ENCODE measurements at places on chromosomes 1 and 21.

- no peak for DNase-seq
Observed at GRCh38 chr1:89989799-89990198, 5.1 kb upstream of the ZNF326 start.

- no peak for DNase-seq
Observed at GRCh38 chr1:147800804-147801203, 40.4 kb upstream of the GJA5 start.

- no peak for DNase-seq
Observed at GRCh38 chr1:234634387-234634786, 24.4 kb upstream of the IRF2BP2 start.

DNA sequence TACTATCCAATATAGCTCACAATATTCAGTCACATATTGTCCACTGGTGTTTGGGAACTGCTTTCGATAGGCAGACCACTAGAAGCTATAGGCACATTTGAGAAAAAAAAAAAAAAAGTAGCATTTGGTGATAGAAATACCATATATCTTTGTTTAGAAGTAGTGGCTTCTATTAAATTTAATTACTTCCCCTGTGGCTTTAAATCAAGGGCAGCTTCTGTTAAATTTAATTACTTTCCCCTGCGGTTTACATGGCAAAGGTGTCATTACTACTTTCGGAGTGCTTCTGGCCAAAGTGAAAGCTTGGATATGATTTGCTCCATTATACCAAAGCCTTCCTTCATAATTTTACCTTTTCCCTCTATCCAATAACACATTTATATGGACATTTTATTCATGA lies 229.9 kb downstream of the TTLL7 start:
- DNase-seq: no peak

DNA sequence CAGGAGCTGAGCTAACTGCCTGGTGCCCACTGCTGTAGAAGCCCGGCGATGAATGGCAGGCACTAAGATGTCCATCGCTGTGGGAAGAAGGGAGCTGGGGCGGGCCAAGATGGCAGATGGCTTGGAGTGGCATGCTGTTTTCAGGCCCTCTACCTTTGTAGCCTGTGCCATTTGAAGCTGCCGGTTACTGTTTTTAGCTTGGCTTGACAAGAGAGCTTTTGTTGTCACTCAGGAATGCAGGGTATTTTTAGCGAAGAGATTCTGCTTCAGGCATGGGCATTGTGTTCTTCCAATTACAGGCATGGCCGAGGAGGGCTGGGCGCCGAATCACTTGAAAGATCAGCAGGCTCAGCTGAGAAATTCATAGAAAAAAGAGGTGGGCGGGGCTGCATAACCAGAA lies 348.7 kb downstream of the RPS6KC1 start:
- no peak for DNase-seq

DNA sequence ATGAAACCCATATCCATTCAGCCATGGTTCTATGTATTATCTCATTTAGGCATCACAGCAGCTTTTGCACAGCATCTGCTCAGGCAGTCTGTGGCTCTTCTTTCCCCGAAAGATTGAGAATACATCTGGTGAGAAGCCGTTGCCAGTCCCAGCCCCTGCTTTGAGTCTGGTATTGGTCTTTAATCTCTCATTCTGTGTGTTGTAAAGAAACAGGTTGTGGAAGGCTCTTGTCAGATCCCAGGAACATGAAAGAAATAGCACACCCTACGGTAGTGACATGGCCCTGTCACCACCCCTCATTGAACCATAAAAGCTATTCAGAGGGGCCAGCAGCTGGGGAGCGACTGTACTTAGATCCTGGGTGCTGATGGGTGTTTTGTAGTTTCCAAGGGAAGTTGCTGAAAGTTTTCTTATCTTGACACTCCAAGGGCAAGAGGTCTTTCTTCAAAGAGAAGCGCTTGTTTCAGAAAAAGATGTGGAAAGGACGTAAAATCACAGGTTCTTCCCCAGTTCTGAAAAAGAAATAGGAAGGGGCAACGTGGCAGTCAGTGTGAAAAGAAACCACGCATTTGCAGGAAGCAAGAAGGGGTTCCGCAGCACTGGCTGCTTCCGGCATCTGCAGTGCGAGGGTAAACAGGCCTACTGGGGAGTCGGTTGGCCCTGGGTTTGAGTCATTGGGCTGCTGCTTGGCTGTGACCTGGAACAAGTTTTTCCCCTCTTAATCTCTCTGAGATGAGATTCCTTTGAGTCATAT lies 145.0 kb downstream of the DHRS3 start:
- DNase-seq: no peak

- no peak for DNase-seq
Observed at GRCh38 chr1:3907031-3907534, 7.0 kb upstream of the C1orf174 start.

DNA sequence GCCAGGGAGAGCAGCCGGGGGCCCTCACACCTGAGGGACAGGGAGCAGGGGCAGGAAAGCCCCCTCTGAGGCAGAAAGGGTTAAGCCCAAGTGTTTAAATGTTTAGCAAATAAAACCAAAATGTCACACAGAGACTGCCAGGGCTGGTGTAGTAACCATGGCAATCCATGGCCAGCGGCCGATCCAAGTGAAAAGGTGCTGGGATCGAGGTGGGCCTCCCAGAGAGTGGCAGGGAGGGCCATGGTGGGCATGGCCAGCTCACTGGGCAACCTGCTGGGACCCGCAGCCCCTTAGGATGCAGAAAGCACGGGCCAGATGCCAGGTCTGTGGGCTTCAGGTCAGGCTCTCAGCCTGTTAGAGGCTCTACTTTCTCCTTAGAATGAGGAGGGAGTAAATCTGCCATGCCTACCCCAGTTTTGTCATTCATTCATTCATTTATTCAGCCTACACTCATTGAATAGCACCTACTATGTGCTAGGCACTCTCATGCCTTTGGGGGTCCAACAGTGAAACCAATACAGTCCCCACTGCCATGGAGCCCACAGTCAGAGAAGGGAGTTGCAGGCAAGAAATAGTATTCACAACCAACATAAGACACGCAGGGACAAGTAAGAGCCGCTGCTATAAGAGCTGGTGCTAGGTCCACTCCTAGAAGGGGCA lies 56.1 kb downstream of the KCNN3 start:
- no peak for DNase-seq

DNA sequence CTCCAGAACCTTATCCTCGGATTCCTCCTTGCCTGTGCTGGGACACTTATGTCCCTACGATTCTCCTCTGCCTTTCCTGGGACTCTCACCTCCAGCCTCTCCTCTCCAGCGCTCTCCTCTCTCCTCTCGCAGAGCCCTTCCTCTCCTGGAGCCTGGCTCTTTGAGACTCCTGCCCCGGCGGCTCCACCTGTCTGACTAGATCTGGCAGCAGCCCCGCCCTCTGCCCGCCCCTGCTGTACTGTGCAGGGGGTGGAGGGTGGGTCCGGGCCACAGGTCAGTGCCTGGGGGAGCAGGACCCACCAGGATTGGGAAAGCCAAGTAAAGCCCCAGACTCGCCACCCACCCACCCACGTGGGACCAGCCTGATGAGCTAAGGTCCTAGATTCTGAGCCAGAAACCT lies 1.6 kb downstream of the ELOVL1 start:
- no peak for DNase-seq

DNA sequence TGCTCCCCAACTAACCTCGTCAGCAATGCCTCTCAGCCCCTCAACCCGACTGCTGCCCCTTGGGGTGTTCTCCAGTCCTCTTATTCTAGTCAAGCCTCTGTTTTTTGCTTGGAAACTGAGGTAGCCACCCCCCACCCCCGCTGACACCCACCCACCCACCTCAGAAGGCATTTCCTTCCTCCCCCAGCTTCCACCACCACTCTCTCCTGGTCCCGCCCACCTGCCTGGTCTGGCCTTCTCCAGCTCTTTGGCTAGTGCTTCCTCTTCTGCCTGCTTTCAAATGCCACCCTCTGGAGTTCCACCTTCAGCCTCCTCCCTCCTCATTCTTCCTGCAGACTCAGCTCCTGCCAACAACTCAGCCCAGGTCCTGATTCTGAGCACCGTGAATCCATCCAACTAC lies 35.3 kb downstream of the OLFML2B start:
- no peak for DNase-seq

GRCh38 chr1:114558544-114558943 lies 22.9 kb downstream of the BCAS2 start:
- peak; percentile 14 for DNase-seq

- no peak for DNase-seq
Observed at GRCh38 chr1:20187103-20187812, 940 bp upstream of the PLA2G2C start.

DNA sequence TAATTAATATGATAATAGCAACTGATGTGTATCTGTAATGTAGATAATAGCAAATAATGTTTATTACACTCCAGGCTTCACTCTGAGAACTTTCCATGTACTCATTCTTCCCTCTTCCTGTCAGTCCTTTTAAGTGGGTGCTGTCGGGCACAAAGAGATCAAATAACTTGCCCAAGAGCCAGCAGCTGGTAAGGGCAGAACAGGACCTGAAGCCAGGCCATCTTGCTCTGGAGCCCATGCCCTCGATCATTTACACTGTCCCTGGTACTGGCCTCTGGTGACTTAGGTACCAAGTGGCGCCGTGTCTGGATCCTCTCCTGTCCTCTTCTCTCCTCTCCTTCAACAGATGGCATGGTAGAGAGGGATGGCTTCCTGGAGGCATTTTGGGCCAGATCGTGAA lies 97.2 kb downstream of the VPS13D start:
- DNase-seq: no peak

DNA sequence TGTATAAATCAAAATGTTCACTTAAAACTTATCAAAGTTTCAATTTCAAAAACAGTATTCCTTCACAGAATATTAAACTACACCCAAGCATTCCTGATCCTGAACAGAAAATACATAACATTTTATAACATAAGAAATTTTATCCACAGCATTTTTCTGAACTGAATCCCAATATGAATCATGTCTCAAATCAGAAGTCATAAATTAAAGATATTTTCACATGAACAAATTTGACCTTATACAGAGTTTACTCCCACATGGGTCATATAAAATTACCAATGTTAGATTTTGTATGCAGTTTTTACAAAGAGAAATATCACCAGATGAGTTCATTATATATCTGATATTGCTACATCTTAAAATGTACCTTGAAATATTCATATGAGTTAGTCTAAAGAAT lies 48.6 kb upstream of the ASPM start:
- DNase-seq: no peak

DNA sequence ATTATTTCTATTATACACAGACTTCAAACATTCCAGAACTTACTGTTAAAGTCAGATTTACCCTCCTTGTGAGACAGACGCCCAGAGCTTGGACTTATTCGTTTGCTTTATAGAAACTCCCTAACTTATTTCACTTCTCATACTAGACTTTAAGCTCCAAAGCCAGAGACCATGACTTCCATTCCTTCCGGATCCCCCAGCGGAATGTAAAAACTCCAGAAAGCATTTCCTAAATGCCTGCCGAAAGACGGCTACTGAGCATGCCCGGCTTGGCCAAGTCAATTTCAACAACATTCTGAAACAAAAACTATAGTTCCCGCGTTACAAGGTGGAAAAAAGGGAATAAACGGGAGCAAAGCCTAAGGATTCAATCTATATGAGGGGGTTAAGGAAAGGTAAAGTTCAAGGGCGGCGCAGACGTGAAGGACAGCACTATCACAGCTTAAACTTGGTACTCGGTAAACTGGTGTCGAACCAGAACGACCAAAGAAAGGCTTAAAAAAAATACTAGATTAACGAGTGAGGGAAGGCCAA lies 1.1 kb downstream of the USP48 start:
- no peak for DNase-seq

DNA sequence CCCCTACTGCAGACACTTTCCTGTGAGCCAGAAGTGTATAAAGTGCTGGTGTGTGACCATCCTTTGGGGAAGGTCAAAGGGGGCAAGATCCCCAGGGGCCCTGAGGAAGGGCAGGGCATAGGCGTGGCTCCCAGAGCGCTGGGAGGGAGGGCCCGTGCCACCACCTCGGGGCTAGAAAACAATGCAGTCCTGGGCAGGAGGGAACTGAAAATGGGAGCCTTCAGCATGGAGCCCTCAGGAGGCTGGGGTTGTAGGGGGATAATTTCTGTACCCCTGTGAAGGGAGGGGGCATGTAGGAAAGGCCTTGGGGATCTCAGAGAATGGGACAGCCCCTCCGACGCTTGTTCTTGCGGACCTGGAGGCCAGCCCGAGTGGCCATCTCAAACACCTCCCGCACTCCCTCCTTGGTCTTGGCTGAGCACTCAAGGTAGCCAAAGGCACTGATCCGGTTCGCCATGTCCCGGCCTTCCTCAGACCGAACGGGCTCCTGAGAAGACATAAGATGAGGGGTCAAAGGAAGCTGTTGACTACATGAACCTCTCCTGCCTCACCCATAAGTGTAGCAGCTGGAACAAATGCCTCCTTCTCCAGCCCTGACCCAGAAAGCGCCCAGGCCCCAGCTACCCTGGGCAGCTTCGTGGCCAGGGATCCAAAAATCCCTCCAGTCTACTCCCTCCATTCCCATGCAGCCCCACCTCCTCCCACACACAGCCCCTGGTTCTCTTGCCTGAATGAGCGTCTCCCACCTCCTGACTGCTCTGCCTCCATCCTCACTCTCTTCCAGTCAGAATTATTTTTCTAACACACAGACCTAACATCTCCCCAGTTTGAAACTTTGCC lies 5.5 kb downstream of the RHOC start:
- DNase-seq: no peak

- DNase-seq: no peak
Observed at GRCh38 chr21:38236232-38236631, 20.6 kb upstream of the KCNJ15 start.

DNA sequence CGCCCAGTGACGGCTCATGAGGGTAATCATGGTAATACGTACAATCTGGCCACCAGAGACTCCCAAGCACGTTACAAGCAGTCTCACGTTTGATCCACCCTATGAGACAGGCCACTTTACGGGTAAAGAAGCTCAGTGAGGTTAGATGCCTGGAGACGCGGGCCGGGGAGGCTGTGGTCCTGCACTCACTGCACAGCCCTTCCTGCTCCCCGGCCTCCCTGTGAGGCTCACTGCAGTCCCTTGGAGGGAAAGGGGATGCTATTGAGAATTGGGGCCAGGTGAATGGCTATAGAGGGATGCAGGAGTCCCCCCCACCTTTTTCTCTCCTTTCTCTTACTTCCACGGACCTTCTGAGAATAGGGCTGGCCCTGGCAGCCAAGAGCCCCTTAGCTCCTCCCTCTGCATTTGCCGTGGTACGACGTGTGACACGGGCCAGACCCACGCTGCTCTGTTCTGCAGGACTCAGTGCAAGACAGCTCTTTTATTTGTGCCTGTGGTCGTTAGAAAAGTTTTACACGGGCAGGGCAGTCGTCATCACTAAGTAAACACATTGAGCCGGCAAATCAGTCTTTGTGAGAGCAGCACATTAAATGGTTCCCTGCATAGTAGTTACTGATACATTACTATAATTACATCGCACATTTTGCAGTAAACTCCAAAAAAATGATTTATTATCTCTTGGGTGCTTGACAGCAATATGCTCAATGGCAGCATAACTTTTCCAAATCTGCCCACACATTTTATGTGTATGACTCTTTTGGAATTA lies 18.8 kb downstream of the KIF26B start:
- no peak for DNase-seq

DNA sequence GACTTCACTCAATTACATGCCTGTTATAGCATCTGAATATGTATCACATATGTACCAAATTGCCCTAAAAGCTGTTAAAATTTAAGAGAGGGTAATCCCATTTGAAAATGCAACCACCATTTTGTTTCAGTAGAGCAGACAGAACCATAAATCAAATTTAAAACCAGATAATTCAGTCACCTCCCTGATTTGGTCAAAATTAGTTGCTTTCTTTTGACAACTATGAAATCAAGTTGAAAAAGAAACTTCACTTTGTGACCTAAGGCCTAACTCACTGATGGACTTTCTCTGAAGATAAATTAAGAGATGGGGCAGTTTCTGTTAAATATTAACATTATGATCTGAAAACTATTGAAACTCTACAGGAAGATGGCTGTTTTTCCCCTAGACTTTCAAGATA lies 6.7 kb downstream of the GORAB start:
- no peak for DNase-seq

All from NCI-H1417 treated with DMSO at 0.1 percent for 48 hours (cell line).